ENCODE measurements at places on chromosomes 11 and 22.

- no peak for DNase-seq
These were observed 56.1 kb upstream of the EIF3M start for GRCh38 chr11:32527261-32528175.

DNA sequence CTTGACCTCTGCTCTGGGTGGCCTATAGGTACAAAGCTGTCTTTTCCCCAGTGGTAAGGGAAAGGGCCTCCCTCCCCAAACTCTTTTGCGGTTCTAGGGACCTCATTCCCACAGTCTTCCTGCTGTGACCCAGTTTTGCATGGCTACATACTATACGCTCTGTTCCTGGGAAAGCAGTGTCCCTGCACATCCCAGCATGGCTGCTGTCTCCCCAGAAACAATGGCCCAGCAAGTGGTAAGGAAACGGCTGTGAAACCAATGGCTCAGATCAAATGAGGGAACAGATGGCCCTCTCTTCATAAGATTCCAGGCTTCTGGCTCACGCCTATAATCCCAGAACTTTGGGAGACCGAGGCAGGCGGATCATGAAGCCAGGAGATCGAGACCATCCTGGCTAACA, 41.1 kb downstream of the RPL27A start:
- no peak for DNase-seq

- no peak for DNase-seq
These were observed 4.4 kb downstream of the BCR start for GRCh38 chr22:23184764-23185113.

- peak; percentile 34 for DNase-seq
These were observed 41.8 kb downstream of the CCDC81 start for GRCh38 chr11:86416494-86416893.

All from iris pigment epithelial cell (primary cell).